ENCODE measurements at places on chromosomes 12 and 14.
A peak's percentile ranks its signal among the peaks of the same experiment; 100 is the strongest.

DNA sequence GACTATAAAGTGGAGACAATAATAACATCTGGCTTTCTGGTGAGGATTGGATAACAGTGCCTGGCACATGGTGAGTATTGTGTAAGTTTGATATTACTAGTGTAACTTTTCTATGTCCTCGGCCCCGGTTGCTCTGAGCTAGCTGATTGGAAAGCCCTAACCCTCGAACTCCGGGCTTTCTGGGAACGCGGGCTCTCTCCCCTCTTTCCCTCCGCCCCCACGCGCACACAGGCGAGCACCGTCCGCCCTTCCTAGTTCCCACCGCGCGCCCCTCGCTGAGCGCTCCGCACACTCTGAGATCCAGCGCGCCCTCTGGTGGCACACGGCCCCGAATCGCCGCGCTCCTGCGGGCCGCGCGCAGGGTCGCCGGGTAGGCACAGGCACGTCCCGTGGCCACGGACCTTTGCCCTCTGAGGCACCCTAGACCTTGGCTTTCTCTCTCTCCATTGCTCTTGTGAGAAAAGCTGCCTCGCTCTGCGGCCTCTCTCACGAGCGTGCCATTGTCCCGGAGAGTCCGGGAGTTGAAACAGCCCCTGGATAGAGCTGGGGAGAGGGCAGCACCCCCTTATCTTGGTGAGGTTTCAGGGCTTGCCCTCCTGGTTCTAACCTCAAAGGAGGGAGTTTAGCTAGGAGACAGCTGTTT is 23.2 kb upstream of the ESRRB start:
- peak; percentile 14 for DNase-seq

GRCh38 chr14:76782115-76782884 is 21.0 kb downstream of the VASH1 start:
- DNase-seq: no peak

DNA sequence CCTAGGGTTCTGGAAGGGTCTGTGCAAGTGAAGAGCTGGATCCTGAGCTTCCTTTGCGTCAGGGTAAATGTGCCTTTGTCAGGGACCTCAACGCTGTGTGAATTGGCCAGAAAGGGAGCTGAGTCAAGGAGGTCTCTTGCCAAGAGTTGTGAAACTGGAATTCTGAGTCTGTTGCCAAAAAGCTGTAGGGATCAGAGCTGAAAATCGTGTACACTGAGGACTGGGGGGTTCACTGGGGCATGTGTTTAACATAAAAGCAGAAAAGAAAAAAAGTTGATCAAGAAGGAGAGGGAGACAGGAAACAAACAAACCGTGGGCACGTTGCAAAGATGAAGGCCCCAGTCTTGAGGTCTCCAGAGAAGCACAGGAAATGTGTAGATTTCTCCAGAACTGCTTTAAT is 1081.5 kb downstream of the VRK1 start:
- no peak for DNase-seq

- DNase-seq: no peak
These were observed 3.4 kb downstream of the CHST11 start for GRCh38 chr12:104460041-104460719.

GRCh38 chr12:113408756-113409298 is 5.1 kb upstream of the SDS start:
- DNase-seq: no peak

GRCh38 chr12:61452076-61452475 is 808.1 kb upstream of the USP15 start:
- DNase-seq: no peak

DNA sequence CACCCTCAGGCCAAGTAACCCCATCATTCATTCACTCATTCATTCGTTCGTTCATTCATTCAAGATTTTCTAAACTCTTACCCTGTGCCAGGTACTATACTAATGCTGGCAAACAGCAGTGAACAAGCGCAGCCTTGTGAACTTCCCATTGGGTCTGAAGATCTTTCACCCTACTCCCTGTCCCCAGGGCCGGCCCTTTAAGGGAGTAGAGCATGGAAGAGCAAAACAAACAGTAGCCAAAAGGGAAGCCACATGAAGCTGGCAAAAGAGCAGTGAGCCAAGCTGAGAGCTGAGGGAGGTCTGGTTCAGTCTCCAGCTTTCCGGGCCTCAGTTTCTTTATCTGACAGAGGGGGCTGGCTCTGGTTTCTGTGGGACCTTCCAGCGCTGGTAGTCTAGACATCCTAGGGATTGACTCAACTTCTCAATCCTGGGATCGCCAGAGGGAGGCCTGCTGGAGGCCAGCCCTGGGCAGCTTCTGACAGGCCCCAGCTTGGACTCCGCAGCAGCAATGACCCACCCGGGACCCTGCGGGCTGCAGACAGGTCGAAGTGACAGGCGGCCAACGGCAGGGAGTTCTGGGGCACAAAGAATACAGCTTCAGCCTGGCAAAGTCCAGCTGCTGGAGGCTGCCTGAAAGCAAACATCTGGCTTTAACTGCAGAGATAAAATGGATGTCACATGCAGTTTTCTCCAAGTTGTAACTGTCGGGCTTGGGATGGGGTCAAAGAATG is 27.1 kb downstream of the ACTN1 start:
- no peak for DNase-seq

- DNase-seq: no peak
These were observed 471 bp downstream of the MTRFR start for GRCh38 chr12:123233505-123234308.

- no peak for DNase-seq
These were observed 244.2 kb upstream of the USP15 start for GRCh38 chr12:62016021-62016420.

DNA sequence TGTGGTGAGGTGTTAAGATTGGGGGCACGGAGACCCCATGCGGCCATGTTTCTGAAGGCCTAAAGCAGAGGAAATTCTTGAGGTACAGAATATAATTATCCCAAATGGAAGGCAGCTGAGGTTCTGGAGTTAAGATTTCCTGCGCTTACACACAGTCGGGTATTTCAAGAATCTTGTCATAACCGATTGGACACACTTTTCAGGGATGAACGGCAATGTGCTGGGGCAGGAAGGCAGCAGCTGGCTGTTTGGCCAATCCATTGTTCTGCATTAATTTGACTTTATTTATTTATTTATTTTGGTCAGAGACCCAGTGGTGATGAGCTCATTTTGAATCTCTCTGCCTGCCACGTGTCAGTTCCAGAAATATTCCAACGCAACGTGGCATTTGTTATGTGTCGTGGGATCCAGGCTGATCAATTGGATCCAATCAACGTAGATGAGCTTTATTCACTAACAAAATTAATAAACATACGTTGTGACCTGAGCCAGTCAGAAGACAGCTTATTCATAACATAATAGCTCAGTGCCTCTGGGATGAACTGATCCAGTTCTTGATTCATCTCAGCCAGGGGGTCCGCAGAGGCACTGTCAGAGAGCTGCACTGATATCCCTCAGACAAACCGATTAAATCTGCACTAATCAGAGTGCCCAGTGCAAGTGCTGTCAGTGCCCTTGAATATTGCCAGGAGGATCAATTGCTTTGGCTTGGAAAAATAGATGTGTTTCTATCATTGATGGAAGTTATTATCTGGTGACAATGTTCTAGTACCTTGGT is 181.0 kb downstream of the KTN1 start:
- no peak for DNase-seq

- DNase-seq: no peak
These were observed 132.8 kb upstream of the CCND2 start for GRCh38 chr12:4140581-4141301.

- DNase-seq: no peak
These were observed 21.3 kb upstream of the BCDIN3D start for GRCh38 chr12:49863946-49864797.

DNA sequence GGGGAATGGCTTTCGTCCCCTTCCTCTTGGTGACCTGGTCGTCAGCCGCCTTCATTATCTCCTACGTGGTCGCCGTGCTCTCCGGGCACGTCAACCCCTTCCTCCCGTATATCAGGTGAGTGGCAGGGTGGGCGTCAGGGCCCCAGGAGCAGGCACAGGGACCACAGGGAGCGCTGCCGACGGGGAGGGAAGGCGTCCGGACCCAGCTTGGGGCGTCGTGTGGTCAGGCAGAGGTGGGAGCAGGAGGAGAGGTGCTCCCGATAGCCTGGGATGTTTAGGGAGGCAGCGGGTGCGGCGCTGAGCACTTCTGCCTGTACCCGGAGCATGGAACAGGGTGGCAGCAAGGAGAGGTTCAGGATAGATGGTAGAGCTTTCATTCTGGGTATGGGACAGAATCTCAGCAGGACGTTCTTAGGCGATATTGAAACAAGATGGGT is 444 bp downstream of the DRAM1 start:
- DNase-seq: no peak

DNA sequence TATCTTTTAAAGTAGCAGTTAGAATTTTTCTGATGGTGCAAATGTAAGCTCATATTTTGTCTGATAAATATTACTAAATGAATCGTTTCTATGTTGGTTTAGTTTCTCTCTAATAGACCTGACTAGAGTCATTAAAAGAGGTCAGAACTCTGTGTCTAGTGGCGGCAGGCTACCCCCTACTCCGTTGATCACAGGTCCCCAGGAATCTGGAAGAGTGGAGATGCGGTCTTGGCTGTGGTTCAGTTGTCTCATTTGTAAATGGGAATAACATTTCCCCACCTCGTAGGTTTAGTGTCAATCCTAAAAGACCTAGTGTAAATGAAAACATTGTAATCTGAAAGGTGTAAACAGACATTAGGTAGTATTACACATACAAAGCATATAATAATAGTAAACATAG is 4.7 kb upstream of the FOXJ2 start:
- DNase-seq: no peak

- no peak for DNase-seq
These were observed 176.1 kb downstream of the IPO8 start for GRCh38 chr12:30519535-30519934.

DNA sequence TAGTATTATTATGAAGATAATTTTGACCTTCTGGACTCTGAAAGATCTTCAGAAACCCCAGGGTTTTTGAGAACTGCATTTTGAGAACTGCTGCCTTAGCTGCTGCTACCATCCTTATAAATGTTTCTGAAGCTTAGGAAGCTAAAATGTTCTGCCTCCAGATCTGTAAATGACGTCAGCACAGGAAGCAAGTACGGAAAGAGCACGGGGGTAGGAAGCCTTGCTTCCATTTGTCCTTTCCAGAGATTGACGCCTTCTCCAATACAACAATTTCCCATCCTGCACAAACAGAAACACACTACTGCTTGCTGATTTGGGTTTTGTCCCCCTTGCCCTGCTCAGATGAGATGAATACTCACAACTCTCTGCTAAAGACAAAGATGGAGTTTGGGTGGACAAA is 17.9 kb downstream of the RAD52 start:
- DNase-seq: no peak

DNA sequence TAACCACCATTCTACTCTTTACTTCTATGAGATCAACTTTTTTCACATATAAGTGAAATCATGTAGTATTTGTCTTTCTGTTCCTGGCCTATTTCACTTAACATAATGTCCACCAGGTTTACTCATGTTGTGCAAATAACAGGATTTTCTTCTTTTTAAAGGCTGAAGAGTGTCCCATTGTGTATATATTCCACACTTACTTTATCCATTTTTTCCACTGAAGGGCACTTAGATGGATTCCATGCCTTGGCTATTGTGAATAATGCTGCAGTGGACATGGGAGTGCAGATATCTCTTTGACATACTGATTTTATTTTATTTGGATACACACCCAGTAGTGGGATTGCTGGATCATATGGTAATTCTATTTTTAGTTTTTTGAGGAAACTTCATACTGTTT is 181.1 kb upstream of the HMGA2 start:
- no peak for DNase-seq

GRCh38 chr12:70637303-70638085 is at the start of gene PTPRB:
Gene PTPRB (minus strand): TSS chr12:70637429. CDS start chr12:70637395, 34 bp downstream.
- no peak for DNase-seq

DNA sequence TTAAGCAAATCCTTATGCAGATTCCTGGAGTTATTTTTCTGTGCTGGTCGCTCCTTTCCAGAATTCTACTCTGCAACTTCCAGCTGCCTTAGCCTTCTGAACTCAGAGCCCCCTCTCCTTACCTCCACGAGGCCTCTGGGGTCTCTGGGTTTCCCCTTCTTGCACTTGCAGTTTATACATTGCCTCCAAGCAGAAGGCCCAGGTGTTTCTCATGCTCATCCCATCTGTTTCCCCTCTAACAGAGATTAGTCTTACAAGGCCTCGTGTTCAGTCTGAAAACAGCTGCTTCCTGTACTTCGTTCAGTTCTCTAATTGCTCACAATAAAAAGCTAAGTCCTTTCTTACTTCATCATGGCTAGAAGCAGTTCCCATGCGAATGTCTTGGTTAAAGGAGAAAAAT is 134.4 kb upstream of the FGD4 start:
- no peak for DNase-seq

DNA sequence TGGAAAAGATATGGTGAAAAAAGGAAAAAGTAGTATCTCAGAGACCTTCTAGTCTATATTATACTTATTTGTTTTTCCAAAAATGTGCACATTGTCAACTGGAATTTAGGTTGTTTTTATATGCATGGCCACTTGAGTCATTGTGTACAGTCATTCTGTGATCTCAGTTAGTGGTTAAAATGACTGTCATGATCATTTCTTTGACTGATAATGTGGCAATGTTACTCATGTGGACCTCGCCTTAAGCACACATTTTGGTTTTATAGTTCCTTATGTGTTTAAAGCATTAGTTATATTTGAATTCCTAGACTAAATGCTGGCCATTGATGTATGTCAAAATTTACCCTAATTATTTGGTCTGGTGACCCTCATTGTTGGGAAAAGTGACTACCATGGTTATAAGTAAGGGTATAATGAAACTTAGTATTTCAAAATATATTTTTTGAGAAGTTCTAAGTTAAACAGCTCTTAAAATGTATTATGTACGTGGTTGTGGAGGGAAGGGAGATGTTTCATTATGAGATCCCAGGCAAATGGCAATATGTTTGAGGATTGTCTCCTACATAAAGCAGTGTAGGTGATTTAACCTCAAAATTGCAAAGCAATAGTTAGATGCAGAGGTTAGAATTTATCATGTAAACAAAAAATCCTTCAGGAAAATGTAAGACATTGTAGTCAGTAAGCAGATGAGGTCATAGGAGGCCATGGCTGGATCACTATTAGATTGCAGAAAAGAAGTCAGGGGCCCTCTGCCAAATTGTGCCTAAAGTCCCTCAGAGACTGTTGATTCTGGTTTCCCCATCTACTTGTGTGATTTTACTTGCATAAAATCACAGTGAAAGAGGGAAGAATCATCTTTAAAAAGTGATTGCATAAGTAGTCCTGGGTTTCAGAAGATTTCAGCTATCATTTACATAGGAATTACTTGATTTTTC is 17.5 kb downstream of the PNMA1 start:
- DNase-seq: no peak

DNA sequence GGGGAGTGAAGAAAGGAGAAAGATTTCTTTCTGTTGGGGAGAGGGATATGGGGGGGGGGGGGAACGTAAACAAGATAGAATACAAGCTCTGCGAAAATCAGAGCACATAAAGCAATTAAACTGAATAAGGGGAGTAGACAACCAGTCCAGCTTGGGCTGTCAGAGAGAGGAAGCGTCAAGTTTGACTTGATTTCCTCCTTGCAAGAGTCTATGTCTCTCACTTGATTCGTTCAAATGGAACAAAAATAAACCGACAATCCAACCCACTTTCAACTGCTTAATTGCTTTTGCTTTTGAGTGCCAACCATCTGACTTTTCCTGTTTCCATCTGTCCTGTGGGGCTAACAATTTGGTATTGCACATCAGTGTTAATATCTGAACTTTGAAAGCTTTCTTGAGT is 942 bp downstream of the SYT1 start:
- no peak for DNase-seq

All from stimulated activated CD8-positive, alpha-beta memory T cell treated with anti-CD3 and anti-CD28 coated beads, Interleukin-15, amount 100 ng/mL, for 4 hours (primary cell).